Stimulated activated CD4-positive, alpha-beta T cell treated with anti-CD3 and anti-CD28 coated beads, TNF-alpha, amount 100 ng/mL, for 4 hours (primary cell): ENCODE measurements at places on chromosomes 1 and 21.

GRCh38 chr1:228358039-228358763, 48.4 kb downstream of the TRIM11 start:
- DNase-seq, result no peak

DNA sequence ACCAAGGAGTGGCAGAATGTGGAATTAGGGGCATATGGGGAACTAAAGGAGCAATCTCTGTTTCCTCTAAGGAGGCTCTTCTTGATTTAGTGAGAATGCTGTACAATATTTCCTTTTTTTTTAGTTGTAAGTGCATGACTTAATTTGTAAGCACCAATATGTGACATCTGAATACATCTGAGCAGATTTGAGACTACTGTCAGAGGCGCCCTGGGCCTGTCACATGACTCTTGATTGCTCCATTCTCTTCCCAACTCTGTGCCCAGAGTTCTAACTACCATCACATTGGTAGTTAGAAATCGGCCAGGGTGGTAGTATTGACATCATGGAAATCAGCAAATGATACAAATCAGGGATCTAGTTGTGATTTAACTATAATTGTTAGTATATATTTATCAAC, 110.1 kb upstream of the LMO4 start:
- no peak for DNase-seq

DNA sequence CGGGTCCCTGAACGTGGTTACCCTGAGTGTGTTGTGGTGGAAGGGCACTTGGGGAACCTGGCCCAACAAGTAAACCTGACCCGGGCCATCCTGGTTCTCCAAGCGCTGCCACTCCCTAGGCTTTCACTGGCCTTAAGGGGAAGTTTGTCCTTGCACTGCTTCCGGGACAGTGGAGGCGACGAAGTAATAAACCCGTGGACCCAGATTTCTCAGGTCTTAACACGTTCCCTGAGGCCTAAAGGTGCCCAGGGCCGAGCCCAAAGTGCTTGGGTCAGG, 261 bp upstream of the CCDC24 start:
- DNase-seq, result no peak

GRCh38 chr1:206784471-206784903, 12.2 kb upstream of the IL10 start:
- DNase-seq, result peak; percentile 87

DNA sequence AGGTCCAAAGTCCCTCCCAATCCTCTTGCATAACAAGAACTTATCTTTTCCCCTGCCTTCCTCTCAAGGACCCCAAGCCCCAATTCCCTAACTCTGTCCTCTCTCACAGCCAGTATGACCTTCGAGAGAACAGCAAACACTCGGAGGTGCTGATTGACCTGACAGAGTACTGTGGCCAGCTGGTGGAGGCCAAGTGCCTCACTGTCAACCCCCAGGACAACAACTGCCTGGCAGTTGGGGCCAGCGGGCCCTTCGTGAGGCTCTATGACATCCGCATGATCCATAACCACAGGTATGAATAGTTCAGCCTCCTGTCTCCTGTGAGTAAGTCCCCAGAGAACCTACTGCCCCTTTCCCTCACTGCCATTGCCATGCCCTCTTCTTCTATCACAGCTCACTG, 29.9 kb upstream of the TMEM222 start:
- DNase-seq, result no peak

GRCh38 chr1:155187456-155187891, 13.8 kb downstream of the TRIM46 start:
- no peak for DNase-seq

DNA sequence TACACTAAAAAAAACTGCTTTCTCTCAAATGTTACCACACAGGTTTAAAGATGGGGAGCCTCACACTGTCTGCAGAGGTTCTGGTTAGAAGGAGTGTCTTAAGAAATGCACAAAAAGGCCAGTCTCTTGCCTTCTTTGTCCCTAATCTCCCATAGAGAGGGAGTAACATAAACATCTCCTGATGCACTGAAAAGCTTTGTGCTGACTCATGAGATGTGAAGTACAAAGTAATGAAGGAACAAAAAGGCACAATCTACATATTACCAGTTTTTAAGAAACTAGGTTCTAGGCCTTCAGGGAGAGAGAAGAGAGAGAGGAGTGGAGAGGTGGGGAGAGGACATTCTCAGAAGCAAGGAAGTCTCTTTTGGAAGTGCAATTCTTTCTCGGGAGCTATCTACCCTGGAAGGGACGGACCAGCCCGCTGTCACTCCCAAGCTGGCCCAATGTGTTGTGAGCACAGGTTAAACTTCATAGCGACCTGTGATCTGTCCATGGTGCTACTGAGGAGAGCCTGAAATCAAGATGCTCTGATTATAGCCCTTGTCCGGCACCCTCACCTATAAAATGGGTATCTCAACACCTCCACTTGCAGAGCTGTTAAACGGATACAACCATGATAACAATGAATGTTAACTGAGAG, 458.1 kb downstream of the DISC1 start:
- DNase-seq, result no peak

DNA sequence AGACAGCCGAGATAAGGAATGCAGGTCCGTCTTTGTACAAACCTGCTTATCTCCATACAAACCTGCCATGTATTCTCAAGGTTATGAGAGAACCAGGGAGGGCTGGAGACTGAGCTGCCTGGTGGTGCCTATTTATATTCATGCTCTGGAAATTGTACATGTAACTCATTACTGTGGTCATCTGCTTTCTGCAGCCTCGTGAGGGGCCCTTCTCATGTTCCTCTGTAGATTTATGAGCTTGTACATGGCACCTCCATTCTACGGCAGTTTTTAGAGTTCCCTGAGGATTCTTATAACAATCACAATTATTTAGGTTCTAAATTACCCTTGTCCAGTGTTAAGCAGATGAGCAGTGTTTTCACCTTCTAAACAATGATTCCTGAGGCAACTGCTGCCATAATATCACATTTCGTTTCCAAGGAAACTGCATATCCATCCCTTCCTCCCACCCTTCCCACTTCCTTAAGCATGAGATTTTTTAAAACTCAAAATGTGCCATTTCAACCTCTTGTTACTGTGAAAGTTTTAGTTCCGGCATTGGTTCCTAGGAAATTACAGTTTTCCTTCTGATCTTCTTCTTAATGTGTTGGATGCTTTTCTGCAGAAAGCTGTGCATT, 112.1 kb downstream of the ST6GALNAC3 start:
- no peak for DNase-seq

GRCh38 chr1:55526716-55527115, 311.6 kb upstream of the USP24 start:
- no peak for DNase-seq

- no peak for DNase-seq
Observed at GRCh38 chr1:61504852-61505390, 220.0 kb downstream of the TM2D1 start.

DNA sequence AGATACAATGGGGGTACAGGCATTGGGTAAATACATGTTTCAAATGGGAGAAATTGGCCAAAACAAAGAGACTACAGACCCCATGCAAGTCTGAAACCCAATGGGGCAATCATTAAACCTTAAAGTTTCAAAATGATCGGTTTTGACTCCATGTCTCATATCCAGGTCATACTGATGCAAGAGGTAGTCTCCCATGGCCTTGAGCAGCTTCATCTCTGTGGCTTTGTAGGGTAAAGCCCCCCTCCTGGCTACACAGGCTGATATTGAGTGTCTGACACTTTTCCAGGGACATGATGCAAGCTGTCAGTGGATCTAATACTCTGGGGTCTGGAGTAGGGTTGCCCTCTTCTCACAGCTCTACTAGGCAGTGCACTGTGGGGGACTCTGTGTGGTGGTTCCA, 286.1 kb downstream of the LRRIQ3 start:
- DNase-seq, result no peak

DNA sequence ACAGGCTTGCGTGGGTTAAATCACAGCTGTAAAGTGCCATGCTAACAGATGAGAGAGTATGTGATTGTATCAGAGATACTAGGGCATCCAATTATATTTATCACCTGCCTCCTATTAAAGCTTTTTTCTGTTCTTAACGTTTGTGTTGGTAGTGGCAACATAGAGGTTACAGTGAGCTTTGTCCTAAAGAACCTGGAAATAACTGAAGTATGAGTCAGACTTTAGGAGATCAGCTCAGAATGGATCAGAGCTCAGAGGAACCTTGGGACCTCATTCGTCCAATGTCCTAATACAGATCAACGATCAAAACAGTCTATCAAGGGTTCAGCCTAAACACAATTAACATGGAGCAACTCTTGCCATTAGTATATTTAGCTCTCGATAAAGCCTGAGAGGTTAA, 81.0 kb downstream of the RGS7 start:
- DNase-seq, result no peak

- no peak for DNase-seq
Observed at GRCh38 chr1:32627596-32628162, 22.7 kb downstream of the ZBTB8OS start.

- no peak for DNase-seq
Observed at GRCh38 chr1:224710196-224710595, 94.1 kb downstream of the CNIH3 start.

GRCh38 chr1:54241364-54241763, 41.4 kb downstream of the MRPL37 start:
- DNase-seq, result no peak

GRCh38 chr1:42737257-42737656, 2.8 kb downstream of the CLDN19 start:
- no peak for DNase-seq

GRCh38 chr1:108816049-108816893, 40.6 kb downstream of the AKNAD1 start:
- DNase-seq, result no peak

- no peak for DNase-seq
Observed at GRCh38 chr1:53619367-53620060, 119.5 kb downstream of the GLIS1 start.

GRCh38 chr1:219837274-219837993, 90.9 kb downstream of the SLC30A10 start:
- DNase-seq, result no peak

DNA sequence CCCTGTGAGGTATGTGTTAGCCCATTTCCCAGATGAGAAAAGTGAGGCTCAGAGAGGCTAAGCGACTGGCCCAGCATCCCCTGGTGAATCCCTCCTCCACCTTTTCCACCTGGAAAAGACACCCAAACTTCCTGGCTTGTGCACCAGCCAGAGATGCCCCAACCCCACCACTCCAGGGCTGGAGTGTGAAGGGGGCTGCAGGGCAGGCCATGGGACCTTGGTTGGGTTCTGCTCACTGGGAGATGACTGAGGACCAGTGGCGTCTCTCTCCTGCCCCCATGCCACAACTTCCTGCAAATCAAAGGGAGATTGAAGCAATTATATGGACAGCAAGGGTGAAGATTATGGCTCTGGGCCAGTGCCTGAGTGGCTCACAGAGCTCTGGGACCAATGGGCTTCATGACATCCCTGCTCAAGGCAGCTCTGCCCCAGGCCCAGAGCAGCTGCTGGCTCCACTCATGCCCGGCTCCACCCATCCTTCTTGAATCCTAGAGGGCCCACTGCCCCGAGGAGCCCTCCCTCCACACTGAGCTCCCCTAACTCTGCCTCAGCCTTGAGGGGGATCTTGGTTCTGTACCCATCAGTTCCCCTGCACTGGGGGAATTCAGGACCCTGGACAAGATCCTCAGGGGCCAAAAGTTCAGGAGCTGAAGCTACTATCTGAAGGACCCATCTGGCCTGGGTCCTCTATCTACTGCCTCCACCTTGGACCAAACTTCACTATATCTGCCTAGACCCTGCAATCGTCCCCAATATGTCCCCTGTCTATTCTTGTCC, 416.9 kb downstream of the PTPRU start:
- no peak for DNase-seq

DNA sequence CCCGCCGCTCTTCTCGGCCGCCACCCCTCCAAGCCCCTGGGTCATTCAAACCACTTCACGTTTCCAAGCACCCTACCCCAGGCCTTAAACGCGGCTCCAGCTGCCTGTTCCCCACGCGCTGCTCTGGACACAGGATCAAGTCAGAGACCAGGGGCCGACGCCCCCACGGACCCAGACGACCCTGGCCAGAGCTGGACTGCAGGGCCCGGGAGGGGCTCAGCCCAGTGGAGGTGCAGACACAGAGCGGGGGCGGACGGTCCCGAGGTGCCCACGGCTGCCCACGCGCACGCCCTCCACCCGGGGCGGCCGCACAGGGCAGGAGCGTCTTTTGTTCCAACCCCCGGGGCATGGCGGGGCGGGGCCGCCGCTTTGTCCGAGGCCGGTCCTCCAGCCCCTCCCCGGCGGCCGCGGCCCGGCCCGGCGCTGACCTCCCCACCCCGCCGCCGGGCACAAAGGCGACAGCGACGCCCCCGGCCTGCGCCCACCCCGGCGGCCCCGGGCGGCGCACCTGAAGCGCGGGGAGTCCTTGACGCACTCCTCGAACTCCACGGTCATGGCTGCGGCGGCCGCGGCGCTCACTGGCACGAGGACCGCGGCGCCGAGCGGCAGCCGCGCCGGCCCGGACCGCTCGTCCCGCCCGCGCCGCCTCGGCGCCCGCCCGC, 338 bp downstream of the ACAP3 start:
- DNase-seq, result no peak

DNA sequence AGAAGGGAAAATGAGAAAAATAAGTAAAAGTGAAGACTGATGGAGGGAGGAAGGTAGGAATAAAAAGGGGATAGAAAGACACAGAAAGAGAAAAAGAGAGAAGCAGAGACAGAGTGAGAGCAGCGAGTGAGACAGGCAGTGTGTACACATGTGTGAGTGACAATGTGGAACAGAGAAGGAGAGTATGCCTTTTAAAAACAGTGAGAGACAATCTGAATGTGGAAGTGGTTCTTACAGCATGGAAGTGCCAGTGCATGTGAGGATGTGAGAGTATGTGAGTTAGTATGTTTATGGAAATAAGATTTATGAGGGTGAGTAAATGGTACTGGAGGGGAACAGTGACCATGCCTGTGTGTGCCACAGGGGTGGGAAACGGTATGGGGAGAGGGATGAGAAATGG, 1.2 kb downstream of the NEGR1 start:
- DNase-seq, result no peak

DNA sequence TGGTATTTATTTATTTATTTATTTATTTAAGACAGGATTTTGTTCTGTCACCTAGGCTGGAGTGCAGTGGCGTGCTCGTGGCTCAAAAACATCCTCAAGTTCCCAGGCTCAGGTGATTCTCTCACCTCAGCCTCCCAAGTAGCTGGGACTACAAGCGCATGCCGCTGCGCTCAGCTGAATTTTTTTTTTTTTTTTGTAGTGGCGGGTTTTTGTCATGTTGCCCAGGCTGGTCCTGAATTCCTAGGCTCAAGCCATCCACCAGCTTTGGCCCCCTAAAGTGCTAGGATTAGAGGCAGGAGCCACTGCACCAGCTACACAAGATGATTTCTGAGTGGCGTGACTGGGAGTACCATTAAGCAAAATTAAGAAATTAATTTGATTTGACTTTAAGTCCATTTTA, 31.7 kb downstream of the CNST start:
- no peak for DNase-seq

- DNase-seq, result no peak
Observed at GRCh38 chr1:247293047-247293446, 37.2 kb downstream of the VN1R5 start.
